ENCODE measurements at places on chromosomes 4 and X. TPM values are rescaled to one million over a fixed set of nuclear protein-coding genes. Genes with fewer than 3 reads are reported as not detected.

NAT8L gene
- polyA plus RNA-seq, result not detected

GAGE1 gene
- not detected for polyA plus RNA-seq

ENPEP gene
- not detected for polyA plus RNA-seq

PAGE1 gene
- not detected for polyA plus RNA-seq

KIF4A gene
- not detected for polyA plus RNA-seq

MSX1 gene
- not detected for polyA plus RNA-seq

SLC10A7 gene
- 13.6 TPM for polyA plus RNA-seq

DMD gene
- 4.7 TPM for polyA plus RNA-seq

GPRASP1 gene
- 1.2 TPM for polyA plus RNA-seq

WNK3 gene
- 0.45 TPM for polyA plus RNA-seq

MAGEA8 gene
- polyA plus RNA-seq, result not detected

PSAPL1 gene
- not detected for polyA plus RNA-seq

PTTG2 gene
- 0.51 TPM for polyA plus RNA-seq

DNA sequence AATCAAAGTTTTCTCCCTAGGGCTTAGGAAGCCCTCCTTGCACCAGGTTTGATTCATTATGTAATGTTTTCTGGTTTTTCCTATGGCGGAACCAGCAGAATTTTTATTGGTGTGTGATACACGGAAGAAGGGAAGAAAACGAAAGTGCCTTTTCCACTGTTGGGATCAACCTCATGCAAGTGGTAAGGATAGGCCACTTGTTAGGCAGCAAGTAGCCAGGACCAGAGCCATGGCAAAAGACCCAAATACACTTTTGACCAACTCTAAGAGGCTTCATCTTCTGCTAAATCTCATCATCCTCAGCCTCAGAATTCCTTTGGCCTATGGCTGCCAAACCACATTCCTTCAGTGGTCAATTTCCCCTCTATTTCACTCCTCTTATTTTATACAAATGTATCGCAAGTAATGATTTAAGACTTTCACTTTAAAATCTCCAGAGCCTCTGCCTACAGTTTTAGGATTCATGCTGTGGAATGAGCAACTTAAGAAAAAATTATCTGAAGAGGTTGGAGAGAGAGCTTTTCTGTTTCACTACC, 21.2 kb downstream of the PPAT start:
- no peak for DNase-seq
- no peak overlapping the region for H3K4me3 ChIP-seq
- no peaks in the 10 kb centered on the region for H3K27me3 ChIP-seq
- H3K27ac ChIP-seq, result no peak overlapping the region
- H3K4me1 ChIP-seq, result no peaks in the 10 kb centered on the region
- H3K36me3 ChIP-seq, result no peaks in the 10 kb centered on the region

DNA sequence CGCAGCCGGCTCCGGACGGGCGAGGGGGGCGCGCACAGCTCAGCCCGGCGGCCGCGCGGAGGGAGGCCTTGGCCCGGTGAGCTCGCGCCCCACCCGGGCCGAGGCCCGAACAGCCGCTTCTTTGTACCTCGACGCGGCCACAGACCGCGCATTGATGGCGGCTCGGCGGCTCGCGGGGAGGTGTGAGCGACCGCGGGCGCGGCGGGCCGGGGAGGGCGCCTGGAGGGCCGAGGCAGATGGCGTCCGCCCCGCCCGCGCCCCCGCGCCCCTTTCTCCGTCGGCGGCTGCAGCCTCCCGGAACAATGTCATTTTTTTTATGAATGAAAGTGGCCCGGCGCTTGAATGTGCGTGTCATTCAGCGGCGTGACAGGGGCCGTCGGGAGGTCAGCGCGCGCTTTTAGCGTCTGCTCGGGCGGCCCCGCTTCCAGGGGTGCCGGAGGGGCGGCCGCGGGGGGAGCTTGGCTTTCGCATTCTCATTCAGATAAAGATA, 1.8 kb downstream of the FGFR3 start:
- peaks cover 5% of the 10 kb centered on the region for H3K27me3 ChIP-seq
- no peak for DNase-seq
- no peaks in the 10 kb centered on the region for H3K36me3 ChIP-seq

DNA sequence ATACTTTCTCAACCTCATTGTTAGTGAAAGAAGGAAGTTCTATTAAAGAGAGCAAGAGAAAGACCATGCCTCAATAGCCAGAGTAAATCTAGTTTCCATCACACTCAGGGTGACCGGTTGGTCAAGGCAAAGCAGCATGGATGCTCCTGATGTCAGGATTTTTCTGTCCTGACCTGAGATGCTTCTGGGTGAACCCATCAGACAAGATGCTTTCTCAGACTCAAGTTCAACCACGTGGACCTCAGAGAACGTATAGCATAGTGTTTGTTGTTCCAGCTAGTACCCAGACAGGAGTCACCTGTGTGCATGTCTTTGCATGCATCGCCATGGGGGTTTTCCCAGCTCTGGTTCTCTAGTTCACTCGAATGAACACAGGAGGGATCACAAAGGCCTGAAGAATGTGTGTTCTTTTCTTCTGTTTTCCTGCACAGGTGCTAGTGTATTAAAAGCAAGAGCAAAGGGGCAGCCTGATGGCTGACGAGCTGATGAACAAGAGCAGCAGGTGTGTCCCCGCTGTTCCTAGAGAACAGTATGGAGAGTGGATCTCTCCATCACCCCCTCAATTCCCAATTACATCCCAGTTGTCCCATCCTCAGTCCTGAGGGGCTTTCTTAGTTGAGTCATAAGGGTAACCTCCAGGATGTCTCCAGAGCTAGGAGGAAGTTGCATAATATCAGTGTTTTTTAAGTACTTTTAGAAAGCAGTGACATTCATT, 110.5 kb upstream of the ENPP6 start:
- H3K4me1 ChIP-seq, result peaks cover 54% of the 10 kb centered on the region
- H3K27me3 ChIP-seq, result no peaks in the 10 kb centered on the region
- H3K27ac ChIP-seq, result peak overlapping the region; percentile 100
- H3K36me3 ChIP-seq, result no peaks in the 10 kb centered on the region

DNA sequence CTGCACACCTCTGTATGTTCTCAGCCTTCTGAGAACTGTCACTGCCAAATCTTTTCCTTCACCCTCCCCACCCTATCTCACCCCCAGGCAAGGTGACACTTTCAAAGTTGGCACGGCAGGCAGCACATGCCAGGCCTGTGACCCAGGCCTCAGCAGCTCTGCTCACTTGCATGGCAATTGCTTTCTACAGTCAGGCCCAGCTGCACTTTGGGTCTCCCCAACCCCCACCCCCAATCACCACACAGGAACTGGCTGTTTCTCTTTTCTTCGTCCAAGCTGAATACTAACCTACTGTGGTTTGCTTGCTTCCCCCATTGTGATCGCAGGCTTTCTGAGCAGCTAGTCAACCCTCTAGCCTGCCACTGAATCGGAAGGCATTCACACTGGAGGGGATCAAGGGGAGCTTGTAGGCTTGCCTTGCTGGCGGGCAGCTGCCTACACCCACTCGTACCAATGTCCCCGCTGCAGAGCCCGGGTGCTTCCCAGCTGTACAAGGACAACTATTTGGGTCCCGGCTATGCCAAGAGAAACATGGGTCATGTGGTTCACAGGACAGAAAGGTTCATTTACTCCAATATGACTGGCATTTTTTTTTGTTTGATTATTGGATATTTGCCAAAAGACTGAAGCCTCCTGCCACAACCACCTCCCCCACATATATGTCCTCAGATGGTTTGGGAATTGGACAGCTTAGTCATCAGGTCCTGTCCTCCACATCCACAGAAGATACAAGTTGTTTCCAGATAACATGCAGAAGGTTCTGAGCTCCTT, 28.1 kb downstream of the SLC25A43 start:
- no peak overlapping the region for H3K27ac ChIP-seq
- no peaks in the 10 kb centered on the region for H3K27me3 ChIP-seq
- H3K36me3 ChIP-seq, result peaks cover 4% of the 10 kb centered on the region
- H3K4me3 ChIP-seq, result no peak overlapping the region
- H3K4me1 ChIP-seq, result peaks cover 18% of the 10 kb centered on the region

DNA sequence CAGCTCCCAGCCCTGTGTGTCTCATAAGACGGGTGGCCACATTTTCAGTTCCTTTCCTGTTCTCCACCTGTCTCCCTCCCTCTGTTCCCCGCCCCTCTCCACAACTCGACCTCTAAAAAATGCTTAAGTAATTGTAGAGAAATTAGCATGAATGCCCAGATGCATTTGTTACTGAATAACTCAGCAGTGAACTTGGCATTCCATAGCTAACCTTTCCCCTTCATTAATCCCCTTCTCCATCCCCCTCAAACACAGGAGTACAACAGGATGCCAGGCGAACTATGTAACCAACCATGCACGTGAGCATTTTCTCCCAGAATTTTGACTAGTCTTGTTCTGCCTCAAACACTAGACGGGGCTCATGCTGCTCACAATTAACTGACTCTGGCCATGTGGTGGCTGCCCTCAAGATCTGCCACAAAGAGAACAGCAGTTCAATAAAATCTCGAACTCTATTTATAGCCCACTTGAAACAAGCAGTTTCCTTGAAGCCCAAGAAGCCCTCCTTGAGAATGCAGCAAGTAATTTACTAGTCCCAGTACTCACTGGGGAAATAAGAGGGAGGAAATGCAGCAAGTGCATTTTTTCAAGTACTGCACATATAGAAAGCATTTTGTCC, 351.2 kb downstream of the ARHGAP24 start:
- peaks cover 69% of the 10 kb centered on the region for H3K4me1 ChIP-seq
- H3K36me3 ChIP-seq, result peaks cover 4% of the 10 kb centered on the region
- H3K27me3 ChIP-seq, result no peaks in the 10 kb centered on the region
- DNase-seq, result no peak
- H3K27ac ChIP-seq, result peak overlapping the region; percentile 90

- no peaks in the 10 kb centered on the region for H3K36me3 ChIP-seq
- no peaks in the 10 kb centered on the region for H3K27me3 ChIP-seq
- H3K4me1 ChIP-seq, result no peaks in the 10 kb centered on the region
- DNase-seq, result no peak
- no peak overlapping the region for H3K4me3 ChIP-seq
- H3K27ac ChIP-seq, result no peak overlapping the region
These were observed 54.2 kb downstream of the ENOX2 start for GRCh38 chrX:130848763-130849162.

- H3K4me1 ChIP-seq, result no peaks in the 10 kb centered on the region
- DNase-seq, result no peak
- H3K27ac ChIP-seq, result no peak overlapping the region
- H3K27me3 ChIP-seq, result peaks cover 16% of the 10 kb centered on the region
- H3K4me3 ChIP-seq, result no peak overlapping the region
These were observed 342.3 kb downstream of the ZNF674 start for GRCh38 chrX:46202733-46203514.

GRCh38 chr4:88382621-88383020, 4.0 kb downstream of the HERC6 start:
- no peak overlapping the region for H3K4me3 ChIP-seq
- peak overlapping the region; percentile 62 for H3K27ac ChIP-seq
- H3K36me3 ChIP-seq, result peaks cover 7% of the 10 kb centered on the region
- H3K4me1 ChIP-seq, result peaks cover 17% of the 10 kb centered on the region

GRCh38 chrX:102720237-102721168, at the start of gene GPRASP3:
Gene GPRASP3, plus strand, starts transcription at chrX:102720743. Its CDS starts 28,253 bp downstream, at chrX:102748996.
- H3K36me3 ChIP-seq, result no peaks in the 10 kb centered on the region
- DNase-seq, result peak; percentile 32
- H3K27me3 ChIP-seq, result peaks cover 7% of the 10 kb centered on the region

- no peaks in the 10 kb centered on the region for H3K4me1 ChIP-seq
- no peaks in the 10 kb centered on the region for H3K27me3 ChIP-seq
- H3K36me3 ChIP-seq, result peaks cover 14% of the 10 kb centered on the region
- H3K27ac ChIP-seq, result no peak overlapping the region
- DNase-seq, result no peak
These were observed 42.9 kb downstream of the MOSPD2 start for GRCh38 chrX:14916017-14916674.

GRCh38 chr4:25308306-25308705, 4.3 kb upstream of the ZCCHC4 start:
- H3K27ac ChIP-seq, result peak overlapping the region; percentile 92
- peak overlapping the region; percentile 16 for H3K4me3 ChIP-seq
- H3K36me3 ChIP-seq, result no peaks in the 10 kb centered on the region
- peaks cover 22% of the 10 kb centered on the region for H3K4me1 ChIP-seq
- no peaks in the 10 kb centered on the region for H3K27me3 ChIP-seq

DNA sequence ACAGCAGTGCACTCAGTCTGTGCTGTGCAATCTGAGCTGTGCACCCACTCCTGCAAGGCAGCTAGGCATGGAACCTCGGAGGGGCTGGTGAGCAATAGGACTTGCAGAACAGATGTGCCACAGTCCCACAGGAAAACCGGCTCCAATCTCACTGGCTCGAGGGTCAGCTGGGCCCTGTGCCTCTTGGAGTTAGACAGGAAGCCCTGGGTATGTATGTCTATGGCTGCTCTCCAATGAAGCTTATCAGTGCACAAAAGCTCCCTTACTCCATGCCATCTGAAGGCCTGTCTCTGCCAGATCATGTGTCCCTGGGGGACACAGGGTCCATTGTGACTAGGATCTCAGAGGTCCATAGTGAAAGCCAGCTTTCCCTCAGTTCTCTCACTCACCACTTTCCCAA, 335.8 kb downstream of the SH3BGRL start:
- no peak overlapping the region for H3K4me3 ChIP-seq
- no peak overlapping the region for H3K27ac ChIP-seq
- H3K36me3 ChIP-seq, result no peaks in the 10 kb centered on the region
- H3K27me3 ChIP-seq, result no peaks in the 10 kb centered on the region

GRCh38 chrX:106976416-106976815, 23.6 kb downstream of the MORC4 start:
- H3K27ac ChIP-seq, result no peak overlapping the region
- H3K27me3 ChIP-seq, result no peaks in the 10 kb centered on the region
- H3K4me3 ChIP-seq, result no peak overlapping the region
- no peaks in the 10 kb centered on the region for H3K4me1 ChIP-seq

- H3K4me1 ChIP-seq, result no peaks in the 10 kb centered on the region
- DNase-seq, result no peak
- H3K27me3 ChIP-seq, result peaks cover 3% of the 10 kb centered on the region
- H3K4me3 ChIP-seq, result no peak overlapping the region
- H3K27ac ChIP-seq, result no peak overlapping the region
These were observed 129.8 kb upstream of the LIMCH1 start for GRCh38 chr4:41408150-41408549.

- no peaks in the 10 kb centered on the region for H3K36me3 ChIP-seq
- no peaks in the 10 kb centered on the region for H3K4me1 ChIP-seq
- DNase-seq, result no peak
- peak overlapping the region; percentile 53 for H3K27ac ChIP-seq
- peaks cover 5% of the 10 kb centered on the region for H3K27me3 ChIP-seq
- no peak overlapping the region for H3K4me3 ChIP-seq
These were observed 74.7 kb upstream of the GPM6B start for GRCh38 chrX:13891377-13892140.

- no peak for DNase-seq
- peak overlapping the region; percentile 41 for H3K27ac ChIP-seq
- H3K27me3 ChIP-seq, result no peaks in the 10 kb centered on the region
- H3K36me3 ChIP-seq, result no peaks in the 10 kb centered on the region
- H3K4me3 ChIP-seq, result no peak overlapping the region
These were observed 664.5 kb upstream of the HTR2C start for GRCh38 chrX:113919387-113919786.

DNA sequence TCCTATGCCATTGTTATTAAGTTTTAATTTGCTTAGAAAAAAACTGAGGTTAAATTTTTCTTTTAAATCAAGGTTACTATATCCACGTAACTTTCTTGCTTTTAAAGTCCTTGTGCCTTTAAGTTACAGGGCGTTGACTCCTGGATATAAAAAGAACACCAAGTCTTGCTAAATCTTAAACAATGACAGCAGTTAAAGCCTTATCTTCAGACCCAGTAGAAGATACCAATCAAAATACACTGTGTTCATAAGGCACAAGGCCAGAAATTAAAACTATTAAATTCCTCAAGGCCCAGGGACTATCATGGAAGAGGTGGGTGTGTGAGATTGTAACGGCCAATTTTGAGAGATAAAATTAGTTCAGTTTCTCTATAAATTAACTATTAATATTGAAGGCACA, 60.4 kb downstream of the PAGE2 start:
- DNase-seq, result no peak
- H3K36me3 ChIP-seq, result no peaks in the 10 kb centered on the region
- H3K4me1 ChIP-seq, result no peaks in the 10 kb centered on the region
- no peak overlapping the region for H3K4me3 ChIP-seq
- no peaks in the 10 kb centered on the region for H3K27me3 ChIP-seq
- H3K27ac ChIP-seq, result no peak overlapping the region
